BJ (cell line): ENCODE measurements at places on chromosomes 12 and 14.

DNA sequence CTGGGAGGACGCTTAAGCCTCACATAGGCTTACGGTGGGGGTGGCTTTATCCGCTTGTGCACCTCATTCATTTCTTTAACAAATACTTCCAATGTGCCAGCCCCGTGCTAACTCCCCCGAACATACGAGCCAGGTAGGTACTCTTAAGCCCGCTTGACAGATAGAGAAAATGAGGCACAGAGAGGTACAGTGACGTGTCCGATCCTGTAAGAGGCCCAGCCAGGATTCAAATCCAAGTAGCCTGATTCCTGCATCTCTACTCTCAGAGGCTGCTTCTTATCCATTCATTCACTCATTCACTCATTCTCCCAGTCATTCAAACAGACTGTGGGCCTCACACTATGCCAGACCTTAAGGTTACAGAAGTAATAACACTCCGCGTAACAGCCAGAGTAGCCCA is 477 bp downstream of the OAS3 start:
- no peak for DNase-seq

GRCh38 chr12:12705838-12706520 is 10.0 kb upstream of the GPR19 start:
- no peak for DNase-seq

DNA sequence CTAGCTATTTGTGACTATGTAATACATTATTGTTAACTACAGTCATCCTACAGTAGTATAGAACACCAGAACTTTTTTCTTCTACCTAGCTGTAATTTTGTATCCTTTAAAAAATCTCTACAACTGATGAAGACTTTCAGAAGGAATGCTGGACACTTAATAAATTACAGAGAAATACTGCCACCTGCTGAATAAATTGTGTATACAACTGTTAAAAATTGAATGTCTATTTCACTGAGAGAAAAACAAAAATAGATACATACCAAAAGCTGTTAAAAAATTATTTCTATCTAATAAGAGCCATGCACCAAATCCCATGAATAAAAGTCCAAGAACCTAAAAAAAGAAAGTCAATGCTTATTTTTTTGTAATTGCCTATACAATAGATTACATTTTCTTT is 6.6 kb downstream of the TSPAN19 start:
- no peak for DNase-seq

GRCh38 chr14:103527408-103528145 is 1.4 kb upstream of the TRMT61A start:
- no peak for DNase-seq

- DNase-seq, result no peak
These were observed 151.0 kb downstream of the BCAT1 start for GRCh38 chr12:24797901-24798300.

DNA sequence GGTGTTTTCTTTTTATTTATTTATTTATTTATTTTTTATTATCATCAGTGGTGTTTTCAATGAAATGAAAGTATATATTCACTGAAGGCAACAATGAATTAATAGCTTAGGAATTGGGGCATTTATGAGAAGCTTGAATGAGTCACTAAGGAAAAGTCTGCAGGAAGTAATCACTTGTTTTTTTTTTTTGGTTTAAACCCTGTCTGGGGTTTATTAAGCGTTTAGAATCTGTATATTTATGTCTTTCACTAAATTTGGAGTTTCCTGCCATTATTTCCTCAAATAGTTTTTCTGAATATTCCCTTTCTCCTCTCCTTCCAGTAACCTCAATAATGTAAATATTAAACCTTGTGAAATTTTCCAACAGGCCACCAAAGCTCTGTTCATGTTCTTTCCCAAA is 85.5 kb downstream of the TESC start:
- DNase-seq, result no peak

DNA sequence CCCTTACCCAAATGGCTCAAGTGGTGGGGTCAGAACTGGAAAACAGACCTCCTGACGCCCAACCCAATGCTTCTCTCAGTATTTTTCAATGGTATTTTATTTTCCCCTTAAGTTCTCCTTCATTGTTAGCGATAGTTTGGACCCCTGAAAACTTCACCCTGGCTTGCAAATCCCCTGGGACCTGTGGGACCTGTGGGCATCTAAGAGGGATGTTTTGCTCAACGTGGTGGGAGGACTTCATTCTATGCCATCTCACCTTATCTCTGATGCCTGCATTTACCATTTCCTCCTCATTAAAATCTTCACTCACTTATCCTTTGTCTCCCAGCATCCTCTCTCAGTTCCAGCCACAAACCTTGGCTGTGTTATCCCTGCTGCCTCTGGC is 59.4 kb upstream of the GZMB start:
- DNase-seq, result no peak

- DNase-seq, result no peak
These were observed 15.5 kb upstream of the PLA2G1B start for GRCh38 chr12:120343039-120343537.

DNA sequence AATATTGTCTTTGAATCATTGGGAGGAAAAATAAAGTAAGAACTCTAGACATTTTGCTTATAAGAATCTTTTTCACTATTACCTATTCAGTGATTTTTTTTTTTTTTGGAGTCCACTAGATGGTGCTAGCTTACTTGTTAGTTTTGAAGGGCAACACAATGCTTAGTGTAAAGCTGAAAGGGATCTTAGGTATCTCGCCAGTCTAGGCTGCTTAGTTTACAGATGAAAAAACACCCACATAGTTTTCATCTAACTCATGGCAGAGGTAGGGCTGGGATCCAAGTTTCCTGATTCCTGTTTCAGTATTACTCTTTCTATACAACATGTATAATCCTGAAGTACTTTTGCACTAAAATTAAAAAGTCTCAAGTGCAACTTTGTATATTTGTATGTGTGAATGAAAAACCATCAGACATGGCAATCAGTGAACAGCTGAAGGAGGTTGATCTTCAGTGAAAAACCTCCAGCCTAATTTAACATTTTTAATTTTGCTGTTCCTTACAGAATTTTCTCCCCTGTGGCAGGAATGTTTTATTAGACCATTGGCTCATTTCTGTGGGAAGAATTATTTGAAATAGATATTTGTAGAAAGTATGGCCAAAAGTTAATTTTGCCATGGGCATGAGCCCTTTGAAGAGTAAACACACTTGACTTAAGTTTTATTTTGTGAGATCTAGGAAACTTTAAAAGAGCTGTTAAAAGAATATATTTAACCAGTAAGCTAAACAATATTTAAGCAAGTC is 40.7 kb downstream of the LRRIQ1 start:
- peak; percentile 37 for DNase-seq

- no peak for DNase-seq
These were observed 44.2 kb upstream of the DCD start for GRCh38 chr12:54692353-54692752.

DNA sequence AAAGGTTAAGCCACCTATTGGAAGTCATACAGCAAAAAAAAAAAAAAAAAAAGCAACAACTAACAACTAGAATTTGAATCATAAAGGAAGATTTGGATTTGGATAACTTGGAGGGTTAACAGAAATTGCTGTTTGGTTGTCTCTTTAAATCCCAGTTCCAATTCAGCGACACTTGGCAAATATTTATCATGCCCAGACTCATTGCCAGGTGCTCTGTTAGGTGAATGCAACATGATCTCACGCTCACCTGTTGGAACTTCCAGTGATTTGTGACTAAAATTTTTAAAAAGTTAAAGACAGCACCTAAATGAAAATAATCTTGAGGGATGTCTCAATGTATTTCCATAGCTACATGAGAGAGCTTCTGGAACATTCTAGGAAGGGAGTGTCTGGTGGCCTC is 103.7 kb downstream of the TBX3 start:
- no peak for DNase-seq

- DNase-seq, result no peak
These were observed 85.8 kb downstream of the ATP23 start for GRCh38 chr12:58026897-58027891.

GRCh38 chr12:121894633-121895032 is 6.0 kb downstream of the PSMD9 start:
- no peak for DNase-seq

GRCh38 chr12:95303476-95303875 is 85.9 kb downstream of the VEZT start:
- DNase-seq, result no peak

DNA sequence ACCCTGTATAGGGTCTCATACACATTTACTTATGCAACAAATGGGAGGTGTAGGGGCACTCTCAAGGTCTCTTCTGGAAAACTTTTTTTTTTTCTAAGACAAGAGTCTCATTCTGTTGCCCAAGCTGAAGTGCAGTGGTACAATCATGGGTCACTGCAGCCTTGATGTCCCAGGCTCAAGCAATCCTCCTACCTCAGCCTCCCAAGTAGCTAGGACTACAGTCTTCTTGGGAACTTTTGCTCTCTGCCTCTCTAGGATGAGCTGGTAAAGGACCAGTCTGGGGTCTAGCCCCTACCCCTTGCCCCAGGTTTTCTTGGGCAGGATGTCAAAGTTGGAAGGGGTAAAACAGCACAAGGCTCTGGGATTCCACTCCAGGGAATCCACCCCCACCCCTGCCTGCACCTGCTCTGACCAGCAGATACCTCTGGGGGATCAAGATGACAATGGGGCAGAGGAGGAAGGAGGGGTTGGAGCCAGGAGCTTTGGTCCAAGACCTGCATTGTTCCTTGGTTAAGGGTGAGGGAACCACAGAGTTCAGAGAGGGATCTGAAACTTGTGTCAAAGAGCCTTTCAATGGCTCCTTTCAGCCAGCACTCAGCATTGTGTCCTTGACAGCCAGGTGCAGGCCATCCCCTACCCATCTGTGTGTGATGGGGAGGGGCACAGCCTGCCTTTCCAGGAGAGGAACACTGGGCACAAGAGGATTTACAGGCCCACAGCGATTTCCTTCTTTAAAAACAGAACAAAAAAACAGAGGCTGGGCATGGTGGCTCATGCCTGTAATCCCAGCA is 12.2 kb downstream of the CTDSP2 start:
- DNase-seq, result no peak

- no peak for DNase-seq
These were observed 10.1 kb upstream of the ALDH2 start for GRCh38 chr12:111756681-111757080.

- DNase-seq, result peak; percentile 54
These were observed at the start of gene ORAI1 for GRCh38 chr12:121626087-121626852. TSS of gene ORAI1 (plus strand) at chr12:121626530.

- DNase-seq, result no peak
These were observed 593.6 kb downstream of the NRXN3 start for GRCh38 chr14:78763746-78764145.

DNA sequence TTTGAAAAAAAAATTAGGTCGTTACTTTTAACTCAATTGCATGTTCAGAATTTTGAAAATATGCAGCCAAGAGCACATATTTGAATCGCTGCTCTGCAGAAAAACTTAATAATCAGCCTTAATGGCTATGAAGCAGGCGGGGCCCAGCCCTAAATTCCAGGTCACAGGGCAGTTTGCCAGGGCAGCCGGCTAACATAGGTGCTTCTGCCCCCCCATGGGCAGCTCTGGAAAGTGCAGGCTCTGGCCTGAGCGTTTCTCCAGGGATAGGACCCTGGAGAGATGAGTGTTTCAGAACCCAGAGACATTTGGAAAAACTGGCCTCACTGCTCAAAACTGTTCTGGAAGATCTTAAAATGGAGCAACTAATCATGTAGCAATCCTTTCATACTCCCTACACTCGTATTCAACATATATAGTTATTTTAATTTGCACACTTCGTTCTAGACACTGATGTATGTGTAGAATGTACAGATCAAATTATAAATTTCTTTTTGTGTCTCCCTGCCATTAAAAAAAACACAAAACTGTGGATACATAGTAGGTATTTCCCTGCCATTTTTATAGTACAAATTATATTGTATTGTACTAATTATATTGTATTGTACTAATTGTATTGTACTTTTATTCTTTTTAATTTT is 26.0 kb upstream of the PTGR2 start:
- no peak for DNase-seq

DNA sequence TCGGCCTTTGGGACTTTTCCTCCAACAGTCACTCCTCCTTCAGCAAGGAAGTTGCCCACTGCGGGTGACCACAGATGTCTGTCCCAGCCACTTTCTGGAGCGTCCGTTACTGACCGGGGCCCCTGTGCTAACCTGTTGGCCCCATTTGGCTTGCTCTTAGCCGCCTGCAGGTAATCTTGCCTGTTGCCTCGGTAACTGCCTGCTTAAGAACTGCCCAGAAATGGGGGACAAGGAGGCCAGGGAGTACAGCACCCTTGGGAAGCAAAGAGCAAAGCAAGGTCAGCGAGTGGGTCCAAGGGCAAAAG is 338.8 kb upstream of the SFSWAP start:
- no peak for DNase-seq

- no peak for DNase-seq
These were observed 628.2 kb upstream of the FOXG1 start for GRCh38 chr14:28138341-28138740.

DNA sequence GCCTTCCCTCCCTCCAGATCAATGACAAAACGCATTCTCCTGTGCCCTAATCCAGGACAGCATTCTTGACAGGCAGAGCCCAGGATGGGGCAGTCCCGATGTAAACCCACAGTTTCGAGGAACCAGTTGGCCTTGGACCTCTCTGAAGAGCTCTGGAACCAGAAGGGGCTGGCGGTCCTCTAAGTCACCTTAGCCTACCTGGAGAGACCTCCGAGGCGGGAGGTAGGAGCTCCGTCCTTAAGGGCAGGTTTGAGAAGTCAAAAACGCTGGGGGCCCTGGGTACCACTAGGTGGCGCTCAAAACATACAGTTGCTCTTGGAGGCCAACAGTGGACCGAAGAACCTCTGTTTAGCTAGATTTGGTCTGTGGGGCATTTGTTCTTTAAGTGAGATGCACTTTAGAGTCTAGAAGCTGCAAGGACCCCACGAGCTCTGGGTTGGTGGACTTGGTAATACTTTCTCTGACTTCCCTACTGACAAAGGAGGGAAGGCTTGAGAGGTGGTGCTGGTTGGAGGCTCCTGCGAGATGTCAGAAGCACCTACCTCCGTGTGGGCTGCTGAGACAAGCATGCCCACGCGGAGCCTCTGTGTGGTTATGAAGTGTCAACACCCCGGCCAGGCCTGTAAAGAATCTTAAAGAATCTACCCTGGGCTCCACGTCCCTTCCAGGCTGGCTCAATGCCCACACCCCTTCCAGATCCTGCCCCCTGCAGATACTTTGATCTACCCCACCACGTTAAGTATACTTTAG is 74.8 kb upstream of the CHST11 start:
- DNase-seq, result no peak

DNA sequence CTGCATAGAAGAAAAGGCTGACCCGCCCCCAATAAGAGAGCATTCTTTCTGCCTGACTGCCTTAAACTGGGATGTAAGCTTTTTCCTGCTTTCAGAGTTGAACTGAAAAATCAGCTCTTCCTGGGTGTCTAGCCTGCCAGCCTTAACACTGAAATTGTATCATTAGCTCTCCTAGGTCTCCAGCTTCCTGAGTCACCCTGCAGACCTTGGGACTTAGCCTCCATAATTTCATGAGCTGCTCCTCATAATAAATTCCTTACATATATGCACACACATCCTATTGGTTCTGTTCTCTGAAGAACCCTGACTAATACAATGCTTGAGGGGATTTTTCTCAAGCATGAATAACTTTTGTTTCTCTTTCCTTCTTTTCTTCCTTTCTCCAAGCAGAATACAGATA is 76.4 kb upstream of the FAR2 start:
- no peak for DNase-seq
